ENCODE measurements at places on chromosomes 6 and 20.

GRCh38 chr6:157653521-157653920 lies 169.5 kb upstream of the SNX9 start:
- DNase-seq = no peak

DNA sequence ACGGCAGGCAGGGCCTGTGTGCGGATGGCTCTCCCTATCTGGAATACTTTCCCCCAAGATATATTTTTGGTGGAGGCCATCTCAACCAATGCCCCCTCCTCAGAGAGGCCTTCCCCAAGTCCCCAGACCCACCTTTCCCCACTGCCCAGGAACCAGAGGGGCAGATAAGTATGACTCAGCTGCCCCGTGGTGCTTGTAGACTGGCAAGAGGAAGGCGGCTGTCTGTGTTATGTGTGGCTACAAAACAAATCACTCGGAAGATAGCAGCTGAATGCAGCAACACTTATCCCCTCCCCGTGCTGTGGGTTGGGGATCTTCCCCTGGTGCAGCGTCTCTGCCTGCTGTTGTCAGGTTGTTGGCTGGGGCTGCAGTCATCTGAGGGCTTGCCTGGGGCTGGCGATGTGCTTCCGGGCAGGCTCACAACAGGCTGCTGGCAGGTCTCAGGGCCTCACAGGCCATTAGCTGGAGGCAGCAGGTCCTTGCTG lies 7.1 kb downstream of the NPEPL1 start:
- DNase-seq = no peak

DNA sequence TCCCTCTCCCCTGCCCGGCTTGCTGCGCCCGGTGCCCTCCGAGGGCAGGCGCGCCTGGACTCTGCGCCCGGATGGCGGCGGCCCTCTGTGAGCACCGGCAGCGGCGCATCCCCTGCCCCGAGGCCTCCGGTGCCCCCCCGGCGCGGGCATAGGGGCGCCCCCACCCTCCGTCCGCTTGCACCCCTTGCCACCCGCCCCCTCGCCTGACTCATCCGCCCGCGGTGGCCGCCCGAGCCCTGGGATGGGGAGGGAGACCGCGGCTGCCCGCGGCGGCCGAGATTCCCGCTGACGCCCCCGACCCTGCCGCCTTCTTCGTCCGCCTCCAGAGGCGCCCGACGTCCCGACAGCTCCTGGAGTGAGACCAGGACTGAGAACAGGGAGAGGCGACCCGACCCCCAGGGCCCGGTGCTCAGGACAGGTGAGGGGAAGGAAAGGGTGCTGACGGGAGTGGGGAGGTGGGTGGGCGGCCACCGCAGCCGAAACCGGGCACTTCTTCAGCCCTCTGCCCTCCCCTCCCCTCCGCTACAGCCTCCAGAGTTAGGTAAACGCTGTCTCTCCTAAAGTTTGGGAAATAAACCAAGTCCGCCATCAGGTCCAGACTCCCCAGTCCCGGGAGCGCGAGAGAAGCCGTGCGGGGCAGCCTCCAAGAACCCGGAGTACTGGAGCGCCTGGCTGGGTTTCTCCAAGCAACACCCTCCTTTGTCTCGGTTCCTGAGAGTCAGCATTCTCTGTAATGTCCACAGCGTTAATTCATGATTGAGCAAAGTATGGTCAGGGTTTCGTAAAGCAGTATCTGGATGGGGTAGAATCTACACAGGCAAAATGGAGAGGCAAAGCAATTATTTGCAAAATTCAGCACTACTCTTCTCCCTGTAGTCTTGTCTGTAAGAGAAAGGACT lies 539 bp downstream of the TMEM200A start:
- peak; percentile 27 for DNase-seq

DNA sequence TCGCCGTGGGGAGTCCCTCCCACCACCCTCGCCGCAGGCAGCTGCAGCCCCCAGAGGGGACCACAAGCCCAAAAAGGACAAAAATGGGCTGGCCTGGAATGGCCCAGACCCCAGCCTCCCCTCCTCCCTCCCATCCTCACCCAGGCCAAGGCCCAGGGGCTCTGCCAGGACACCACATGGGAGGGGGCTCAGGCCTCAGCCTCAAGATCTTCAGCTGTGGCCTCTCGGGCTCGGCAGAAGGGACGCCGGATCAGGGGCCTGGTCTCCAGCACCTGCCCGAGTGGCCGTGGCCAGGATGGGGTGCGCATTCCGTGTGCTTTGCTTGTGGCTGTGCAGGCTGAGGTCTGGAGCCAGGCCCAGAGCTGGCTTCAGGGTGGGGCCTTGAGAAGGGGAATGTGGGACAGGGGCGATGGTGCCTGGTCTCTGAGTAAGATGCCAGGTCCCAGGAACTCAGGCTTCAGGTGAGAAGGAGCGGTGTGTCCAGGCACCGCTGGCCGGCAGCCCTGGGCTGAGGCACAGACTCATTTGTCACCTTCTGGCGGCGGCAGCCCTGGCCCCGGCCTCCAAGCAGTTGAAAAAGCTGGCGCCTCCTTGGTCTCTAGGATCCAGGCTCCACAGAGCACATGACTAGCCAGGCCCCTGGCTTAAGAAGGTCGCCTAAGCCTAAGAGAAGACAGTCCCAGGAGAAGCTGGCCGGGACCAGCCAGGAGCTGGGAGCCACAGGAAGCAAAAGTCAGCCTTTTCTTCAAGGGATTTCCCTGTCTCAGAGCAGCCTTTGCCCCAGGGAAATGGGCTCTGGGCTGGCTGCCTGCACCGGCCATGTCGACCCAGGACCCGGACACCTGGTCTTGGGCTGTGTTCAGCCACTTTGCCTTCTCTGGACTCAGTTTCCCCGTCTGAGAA lies 35.2 kb upstream of the MRGBP start:
- DNase-seq = no peak

DNA sequence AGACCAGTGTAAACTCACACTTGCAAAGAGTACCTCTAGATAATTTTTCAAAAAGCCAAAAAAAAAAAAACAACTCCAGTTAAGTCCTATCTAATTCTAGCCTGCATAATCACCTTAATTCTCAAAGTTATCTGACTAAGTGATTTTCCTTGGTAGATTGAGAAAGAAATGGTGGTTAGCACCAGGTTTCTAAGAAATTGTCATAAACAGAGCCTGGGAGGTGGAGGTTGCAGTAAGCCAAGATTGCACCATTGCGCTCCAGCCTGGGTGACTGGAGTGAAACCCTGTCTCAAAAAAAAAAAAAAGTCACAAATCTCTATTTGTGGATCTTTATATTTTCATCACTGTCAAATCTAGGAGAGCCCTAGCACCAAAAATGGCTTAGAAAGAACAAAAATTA lies 8.9 kb downstream of the FBXO5 start:
- no peak for DNase-seq
